Fibroblast of the aortic adventitia (primary cell): ENCODE measurements at places on chromosomes 3 and 15.

- no peak for DNase-seq
These were observed 10.3 kb upstream of the EIF5A2 start for GRCh38 chr3:170918715-170919114.

DNA sequence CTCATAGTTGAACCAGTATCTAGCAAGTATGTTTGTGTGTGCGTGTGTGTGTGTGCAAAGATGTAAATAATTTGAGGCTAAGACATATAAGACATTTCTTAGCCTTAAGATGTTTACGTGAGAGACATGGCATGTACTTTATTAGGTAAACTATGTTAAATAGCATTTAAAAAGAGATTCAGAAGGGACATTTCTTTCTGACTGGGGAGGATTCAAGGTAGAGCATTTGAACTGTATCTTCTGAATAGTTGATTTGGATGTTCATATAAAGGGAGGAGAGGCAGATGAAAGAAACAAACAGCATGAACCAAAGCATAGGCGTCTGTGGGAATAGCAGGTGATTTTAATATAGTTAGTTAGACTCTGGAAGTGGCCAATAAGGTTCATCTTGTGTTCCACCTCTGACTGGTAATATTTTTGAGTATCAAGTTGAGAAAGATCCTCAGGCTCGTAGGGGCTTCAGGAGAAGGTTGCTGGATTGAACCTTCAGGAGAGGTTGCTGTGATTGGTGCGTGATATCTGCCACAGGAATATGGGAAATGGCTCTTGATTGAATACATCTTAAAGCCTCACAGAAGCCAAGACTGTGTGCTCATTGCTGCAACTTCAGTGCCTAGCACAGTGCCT, 12.6 kb downstream of the NFKBIZ start:
- DNase-seq = peak; percentile 22

- DNase-seq = no peak
These were observed 6.2 kb upstream of the SLC6A6 start for GRCh38 chr3:14396031-14396692.

GRCh38 chr3:123562547-123562946, 22.3 kb downstream of the HACD2 start:
- no peak for DNase-seq

- peak; percentile 52 for DNase-seq
These were observed 60.6 kb downstream of the SUCLG2 start for GRCh38 chr3:67593761-67594234.

DNA sequence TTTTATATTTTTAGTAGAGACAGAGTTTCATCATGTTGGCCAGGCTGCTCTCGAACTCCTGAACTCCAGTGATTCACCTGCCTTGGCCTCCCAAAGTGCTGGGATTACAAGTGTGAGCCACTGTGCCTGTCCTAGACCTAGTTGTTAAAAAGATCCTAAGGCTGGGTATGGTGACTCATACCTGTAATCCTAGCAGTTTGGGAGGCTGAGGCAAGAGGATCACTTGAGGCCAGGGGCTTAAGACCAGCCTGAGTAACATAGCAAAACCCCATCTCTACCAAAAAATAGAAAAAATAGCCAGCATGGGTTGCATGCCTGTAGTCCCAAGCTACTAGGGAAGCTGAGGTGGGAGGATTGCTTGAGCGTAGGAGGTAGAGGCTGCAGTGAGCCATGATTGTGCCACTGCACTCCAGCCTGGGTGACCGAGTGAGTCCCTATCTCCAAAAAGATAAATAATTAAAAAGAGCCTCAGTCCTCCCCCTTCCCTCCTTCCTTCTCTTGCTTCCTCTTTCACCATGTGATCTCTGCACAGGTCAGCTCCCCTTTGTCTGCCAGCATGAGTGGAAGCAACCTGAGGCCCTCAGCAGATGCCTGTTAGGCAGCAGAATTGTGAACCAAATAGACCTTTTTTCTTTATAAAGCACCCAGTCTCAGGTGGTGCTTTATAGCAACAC, 9.8 kb upstream of the FNDC3B start:
- DNase-seq = no peak

DNA sequence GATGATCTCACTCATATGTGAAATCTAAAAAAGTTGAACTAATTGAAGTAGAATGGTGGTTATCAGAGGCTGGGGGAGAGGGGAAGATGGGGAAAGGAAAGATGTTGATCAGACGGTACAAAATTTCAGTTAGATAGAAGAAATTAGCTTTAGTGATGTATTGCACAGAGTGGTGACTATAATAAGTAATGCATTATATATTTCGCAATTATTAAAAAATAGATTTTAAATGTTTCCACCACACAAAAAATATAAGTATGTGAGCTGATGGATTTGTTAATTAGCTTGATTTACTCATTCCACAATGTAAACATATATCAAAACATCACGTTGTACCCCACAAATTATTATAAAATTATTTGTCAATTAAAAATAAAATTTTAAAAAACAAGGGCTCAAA, 8.1 kb downstream of the SUMF1 start:
- no peak for DNase-seq

- no peak for DNase-seq
These were observed 94.6 kb upstream of the SETMAR start for GRCh38 chr3:4208556-4208955.

- peak; percentile 97 for DNase-seq
These were observed 241.8 kb upstream of the LRTM1 start for GRCh38 chr3:55169608-55170072.

DNA sequence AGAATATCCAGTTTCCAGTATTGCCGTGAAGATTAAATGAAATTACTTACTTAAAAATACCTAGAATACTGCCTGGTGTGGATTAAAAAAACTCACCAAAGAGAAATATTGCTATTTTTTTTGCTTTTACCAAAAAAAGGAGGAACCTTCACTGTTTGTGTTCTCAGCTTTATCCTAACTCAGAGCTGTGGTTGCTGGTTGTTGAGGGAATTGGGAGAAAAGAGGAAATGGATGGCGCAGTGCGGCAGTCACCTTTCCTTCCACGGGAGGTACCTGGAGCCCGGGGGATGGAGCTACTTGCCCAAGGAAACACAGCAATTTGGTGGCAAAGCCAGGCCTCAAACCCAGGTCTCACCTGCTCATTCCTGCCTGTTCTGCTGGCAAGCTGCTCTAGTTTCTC, 270.3 kb downstream of the RPLP1 start:
- no peak for DNase-seq

DNA sequence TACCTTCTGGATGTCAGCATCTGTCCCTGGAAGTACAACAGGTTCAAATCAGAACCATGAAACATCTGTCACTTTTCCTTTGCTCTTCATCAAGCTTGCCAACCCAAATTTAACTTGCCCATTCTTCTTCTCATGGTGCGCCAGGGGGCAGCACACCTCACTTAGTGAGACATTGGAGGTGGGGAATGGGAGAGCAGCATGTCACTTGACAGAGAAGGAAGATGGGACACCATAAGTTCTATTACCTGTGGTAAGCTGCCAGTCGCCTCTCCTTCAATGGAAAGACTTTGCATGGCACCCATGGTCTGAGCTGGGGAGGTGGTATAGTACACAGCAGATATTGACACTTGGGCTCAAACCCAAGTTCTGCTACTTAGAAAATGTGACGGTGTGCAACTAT, 2.9 kb downstream of the SCN5A start:
- DNase-seq = peak; percentile 21

- DNase-seq = peak; percentile 7
These were observed 122.6 kb upstream of the EPHA3 start for GRCh38 chr3:88984832-88985231.

DNA sequence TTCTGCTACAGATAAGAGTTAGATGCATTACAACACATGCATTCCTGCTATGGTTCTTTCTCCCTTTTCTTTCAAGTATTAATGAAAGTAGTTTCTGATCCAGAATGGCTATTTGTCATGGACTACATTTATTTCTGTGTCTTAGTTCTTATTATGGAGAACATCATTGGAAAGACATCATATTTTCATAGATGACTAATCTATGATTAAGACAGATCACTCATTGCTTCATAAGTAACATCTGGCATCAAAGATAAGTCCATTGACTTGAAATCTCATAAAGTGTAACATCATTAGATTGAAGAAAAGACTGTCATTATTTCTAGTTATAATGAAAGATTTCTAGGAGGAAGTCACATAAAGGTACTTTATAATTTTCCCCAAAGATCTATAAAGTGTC, 366.7 kb downstream of the NSUN3 start:
- peak; percentile 16 for DNase-seq

GRCh38 chr3:21067031-21067813, 683.8 kb downstream of the ZNF385D start:
- DNase-seq = no peak

- DNase-seq = peak; percentile 28
These were observed 29.9 kb downstream of the CGNL1 start for GRCh38 chr15:57406062-57406772.

GRCh38 chr15:39332846-39333245, 248.0 kb upstream of the THBS1 start:
- no peak for DNase-seq

GRCh38 chr3:110314512-110315114, 757.0 kb upstream of the NECTIN3 start:
- DNase-seq = peak; percentile 62

- DNase-seq = no peak
These were observed 190.0 kb downstream of the EFHB start for GRCh38 chr3:19744047-19744446.

DNA sequence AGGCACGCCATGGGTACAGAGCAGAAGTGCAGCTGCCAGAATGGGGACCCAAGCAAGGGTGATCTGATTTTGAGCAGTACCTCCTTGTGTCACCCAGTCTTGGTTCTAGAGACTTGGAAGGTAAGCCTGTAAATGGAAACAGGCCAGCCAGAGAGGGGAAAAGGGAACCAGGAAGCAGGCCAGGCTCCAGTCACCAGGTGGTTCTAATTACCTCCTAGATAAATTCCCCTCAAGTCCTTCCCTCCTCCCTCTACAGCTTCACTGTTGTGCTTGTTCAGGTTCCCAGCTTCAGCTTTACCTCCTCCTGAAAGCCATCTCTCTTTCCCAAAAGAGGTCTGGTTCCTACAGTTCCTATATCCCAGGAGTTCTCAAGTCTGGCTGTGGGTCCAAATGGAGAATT, 58.8 kb upstream of the SLC7A14 start:
- DNase-seq = peak; percentile 83

DNA sequence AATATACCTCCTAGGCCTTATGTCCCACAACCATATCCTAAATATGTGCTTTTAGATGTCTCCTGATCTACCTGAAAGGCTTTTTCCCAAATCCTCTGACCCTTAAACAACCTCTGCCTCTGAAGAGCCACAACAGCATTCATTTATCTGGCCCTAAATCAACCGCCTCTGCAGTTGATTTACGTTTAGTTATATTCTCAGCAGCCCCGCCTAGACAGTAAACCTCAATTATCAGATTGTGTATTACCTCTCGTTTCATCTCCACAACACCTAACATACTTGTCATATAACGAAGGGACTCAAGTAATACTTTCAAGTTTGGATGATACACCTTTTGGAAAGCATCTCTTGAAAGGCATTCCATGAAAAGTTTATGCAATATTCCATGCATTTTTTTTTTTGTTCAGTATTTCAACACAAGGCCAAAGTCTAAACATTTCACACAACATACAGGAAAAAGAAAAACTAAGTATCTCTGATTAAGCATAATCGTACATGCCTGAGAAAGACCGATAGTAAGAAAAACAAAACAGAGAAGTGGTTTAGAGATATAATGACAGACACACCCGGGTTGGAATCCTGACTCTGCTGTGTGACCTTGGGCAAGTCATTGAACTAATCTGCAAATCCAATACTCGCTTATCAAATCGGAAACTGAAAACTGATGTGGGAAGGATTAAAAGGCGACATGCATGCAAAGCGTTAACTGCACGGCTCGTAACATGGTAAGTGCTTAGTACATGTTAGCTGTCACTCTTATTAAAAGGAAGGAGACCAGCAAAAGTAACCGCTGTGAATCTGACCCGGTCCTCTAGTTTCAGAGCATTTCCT, 778 bp downstream of the CRBN start:
- no peak for DNase-seq

GRCh38 chr3:184594371-184595001, 32.9 kb downstream of the EPHB3 start:
- DNase-seq = no peak

- DNase-seq = peak; percentile 13
These were observed 363.3 kb downstream of the SLC9A9 start for GRCh38 chr3:143484846-143485512.

DNA sequence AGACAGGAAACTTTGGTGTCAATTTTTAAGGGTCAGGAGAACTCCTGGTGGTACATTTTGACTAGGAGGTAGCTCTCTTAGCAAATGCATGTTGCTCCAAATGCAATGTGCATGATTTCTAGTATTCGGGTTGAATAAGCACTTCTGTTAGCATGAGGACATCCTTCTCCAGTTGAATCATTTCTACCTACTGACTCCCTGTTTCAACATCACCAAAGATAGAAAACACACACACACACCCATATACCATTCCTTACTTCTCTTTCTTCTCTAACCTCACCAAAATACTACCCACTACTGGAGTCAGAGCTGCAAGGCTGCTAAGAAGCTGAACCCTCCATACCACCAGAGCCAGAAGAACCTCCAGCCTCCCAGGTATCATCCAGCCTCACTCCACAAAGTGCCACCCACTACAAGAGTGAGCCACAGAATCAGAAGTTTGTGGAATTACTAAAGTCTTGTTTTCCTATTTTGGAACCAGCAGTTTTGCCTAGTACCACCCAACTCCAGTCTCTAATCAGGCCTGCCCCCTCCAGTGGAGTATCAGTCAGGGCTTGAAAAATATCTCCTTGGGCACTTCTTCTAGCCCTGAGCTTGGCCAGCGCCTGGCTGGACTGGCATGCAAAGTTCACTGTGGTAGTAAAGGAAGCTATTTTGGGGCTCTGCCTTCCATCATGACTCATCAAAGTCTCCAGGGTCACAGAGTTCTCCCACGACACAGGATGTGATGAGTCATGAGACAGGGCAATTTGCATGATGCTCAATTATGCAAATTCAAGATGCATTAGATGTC, 110.3 kb downstream of the CYP19A1 start:
- DNase-seq = peak; percentile 87

DNA sequence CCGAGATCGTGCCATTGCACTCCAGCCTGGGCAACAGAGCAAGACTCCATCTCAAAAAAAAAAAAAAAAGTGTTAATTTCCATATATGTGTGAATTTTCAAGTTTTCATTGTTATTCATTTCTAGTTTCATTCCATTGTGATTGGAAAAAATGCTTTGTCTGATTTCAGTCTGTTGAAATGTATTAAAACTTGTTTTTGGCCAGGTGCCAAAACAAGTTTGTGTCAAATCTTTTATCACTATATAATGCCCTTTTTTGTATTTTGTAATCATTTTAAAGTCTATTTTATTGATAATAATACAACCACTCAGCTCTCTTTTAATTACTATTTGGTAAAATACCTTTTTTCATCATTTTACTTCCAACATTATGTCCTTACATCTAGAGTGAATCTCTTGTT, 42.5 kb downstream of the TFRC start:
- DNase-seq = no peak

DNA sequence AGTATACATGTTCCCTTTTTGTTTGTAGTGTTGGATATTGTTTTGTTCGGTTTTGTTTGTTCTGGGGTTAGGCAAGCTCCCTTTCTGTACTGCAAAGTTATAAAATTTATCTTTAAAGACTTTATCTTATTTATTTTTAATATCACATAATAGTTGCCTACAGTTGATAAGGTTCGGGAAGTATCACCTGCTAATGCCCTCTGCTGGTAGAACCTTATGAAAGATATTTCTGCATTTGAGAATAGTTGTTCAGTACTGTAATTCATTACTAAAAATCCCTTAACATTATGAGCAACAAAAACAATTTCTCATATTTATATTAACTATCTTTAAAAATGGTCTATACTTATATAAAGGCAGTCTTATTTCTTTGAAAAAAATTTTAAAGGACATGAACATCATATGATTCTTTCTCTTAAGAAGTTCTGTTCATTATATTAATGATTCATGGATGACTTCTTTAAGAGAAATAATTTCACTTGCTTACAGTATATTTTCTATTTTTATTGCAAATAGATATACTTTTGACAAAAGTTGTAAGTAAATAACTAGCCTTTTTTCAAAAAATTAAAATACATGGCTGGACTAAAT, 1126.8 kb downstream of the SI start:
- no peak for DNase-seq
